ENCODE measurements at places on chromosomes 11 and 22.

DNA sequence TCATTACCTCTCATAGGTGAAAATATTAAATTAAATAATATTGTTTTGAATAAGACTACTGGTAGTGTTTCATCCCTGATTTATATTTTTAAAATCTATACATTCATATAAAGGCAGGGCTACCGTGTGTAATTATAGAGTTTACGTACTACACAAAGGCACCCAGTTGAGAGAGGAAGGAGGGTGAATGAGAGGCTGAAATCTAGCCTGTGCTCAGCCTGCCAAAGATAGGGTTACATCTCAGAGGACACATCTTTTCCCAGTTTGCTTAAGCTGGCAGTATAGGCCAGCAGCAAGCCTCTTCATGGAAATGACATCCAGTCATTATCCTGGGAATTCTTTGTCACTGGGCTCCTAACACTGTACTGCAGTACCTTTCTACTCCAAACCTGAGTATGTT lies 7.5 kb upstream of the B3GNT6 start:
- no peak for DNase-seq

DNA sequence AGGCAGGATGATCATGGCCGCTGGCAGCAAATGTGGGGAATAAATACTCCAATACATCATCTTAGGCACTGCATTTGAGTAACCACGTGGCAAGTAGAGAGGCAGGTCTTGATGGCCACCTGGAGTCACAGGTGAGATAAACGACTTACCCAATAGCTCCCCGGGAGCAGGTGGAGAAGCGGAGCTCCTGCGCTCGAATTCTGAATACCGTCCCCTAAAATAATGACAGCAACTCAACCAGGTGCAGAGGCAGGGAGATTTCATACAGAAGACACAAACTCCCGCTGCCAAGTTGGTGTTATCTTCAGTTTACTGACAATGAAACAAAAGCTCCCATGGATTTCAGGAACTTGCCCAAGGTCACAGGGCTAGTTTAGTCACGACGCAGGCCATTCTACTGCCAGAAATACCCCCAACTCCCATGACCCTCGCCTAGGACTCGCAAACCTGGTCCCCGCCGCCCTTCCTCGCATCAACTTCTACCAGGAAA lies 437 bp downstream of the SLC43A3 start:
- no peak for DNase-seq

GRCh38 chr22:35608088-35608487 lies 9.0 kb downstream of the MB start:
- DNase-seq, result no peak

- no peak for DNase-seq
These were observed 8.0 kb downstream of the CSDC2 start for GRCh38 chr22:41568811-41569210.
